ENCODE measurements at places on chromosomes 6 and 20. TPM values are rescaled to one million over a fixed set of nuclear protein-coding genes. Genes with fewer than 3 reads are reported as not detected.

OTOR gene
- total RNA-seq = not detected

HINT3 gene
- total RNA-seq = 17.5 TPM

TCF15 gene
- total RNA-seq = 1.9 TPM

SF3B5 gene
- 143 TPM for total RNA-seq

OXT gene
- not detected for total RNA-seq

PNLDC1 gene
- not detected for total RNA-seq

- DNase-seq = no peak
- no peaks in the 10 kb centered on the region for H3K4me1 ChIP-seq
- H3K27ac ChIP-seq = no peak overlapping the region
- H3K27me3 ChIP-seq = no peaks in the 10 kb centered on the region
Observed at GRCh38 chr6:143583542-143584327, 72.2 kb upstream of the FUCA2 start.

DNA sequence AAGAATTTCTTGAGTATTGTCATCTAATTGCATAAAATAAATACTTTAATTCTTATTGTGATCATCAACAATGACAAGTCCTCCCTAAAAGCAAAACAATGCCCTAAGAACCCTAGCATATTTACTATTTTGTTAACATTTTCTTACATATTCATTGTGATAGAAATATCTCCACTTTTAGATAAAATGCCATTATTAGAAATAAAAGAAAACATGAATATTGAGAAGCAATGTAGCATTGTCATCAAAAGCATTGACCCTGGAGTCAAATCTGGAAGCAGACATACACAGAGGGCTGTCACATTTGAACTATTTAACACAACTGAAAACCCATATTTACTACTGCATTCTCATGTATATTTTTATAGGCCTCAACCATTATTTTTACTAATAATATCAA, 257.7 kb downstream of the SYNE1 start:
- no peaks in the 10 kb centered on the region for H3K4me1 ChIP-seq
- no peak overlapping the region for H3K27ac ChIP-seq
- H3K36me3 ChIP-seq = no peaks in the 10 kb centered on the region
- no peaks in the 10 kb centered on the region for H3K27me3 ChIP-seq
- no peak for DNase-seq

DNA sequence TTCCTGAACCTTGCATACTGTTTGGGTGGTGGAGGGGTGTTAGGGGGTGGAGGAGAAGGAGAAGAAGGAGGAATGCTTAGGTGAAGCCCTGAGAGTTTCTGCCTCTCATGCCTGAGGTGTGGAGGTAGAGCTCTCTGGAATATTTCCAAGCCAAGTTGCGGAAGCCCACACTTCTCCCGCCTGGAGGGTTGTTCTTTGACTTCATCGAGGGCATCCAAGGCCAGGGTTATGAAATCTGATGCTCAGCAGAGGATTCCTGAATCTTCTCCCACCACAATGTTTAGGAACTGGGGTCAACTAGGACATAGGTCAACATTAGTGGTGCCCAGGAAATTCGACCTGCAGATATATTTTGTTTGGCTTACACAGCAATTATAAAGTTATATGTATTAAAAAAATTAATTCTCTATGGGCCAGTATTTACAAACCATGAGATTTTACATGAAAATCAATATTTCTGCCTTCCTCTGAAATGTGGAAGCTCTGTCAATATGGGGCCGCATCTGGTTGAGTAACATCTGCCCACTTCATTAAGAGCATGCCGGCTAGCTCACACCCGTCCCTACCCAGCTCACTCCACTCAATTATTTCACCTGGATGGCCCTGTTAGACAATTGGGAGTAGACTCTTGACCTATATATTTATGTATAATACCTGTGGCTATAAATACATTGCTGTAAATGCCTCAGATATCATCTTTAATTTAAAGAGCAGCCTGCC, 257.1 kb upstream of the ZFP64 start:
- H3K36me3 ChIP-seq = no peaks in the 10 kb centered on the region
- H3K27me3 ChIP-seq = peaks cover 13% of the 10 kb centered on the region
- H3K4me1 ChIP-seq = no peaks in the 10 kb centered on the region
- H3K4me3 ChIP-seq = no peak overlapping the region
- H3K27ac ChIP-seq = no peak overlapping the region
- no peak for DNase-seq

GRCh38 chr6:11589261-11589660, 51.7 kb downstream of the TMEM170B start:
- no peaks in the 10 kb centered on the region for H3K36me3 ChIP-seq
- no peak overlapping the region for H3K27ac ChIP-seq
- no peaks in the 10 kb centered on the region for H3K27me3 ChIP-seq
- no peak overlapping the region for H3K4me3 ChIP-seq

- H3K4me1 ChIP-seq = peaks cover 11% of the 10 kb centered on the region
- H3K4me3 ChIP-seq = no peak overlapping the region
- no peaks in the 10 kb centered on the region for H3K36me3 ChIP-seq
- no peaks in the 10 kb centered on the region for H3K27me3 ChIP-seq
- H3K27ac ChIP-seq = no peak overlapping the region
- DNase-seq = no peak
Observed at GRCh38 chr20:17921774-17922173, 46.8 kb downstream of the SNX5 start.

GRCh38 chr20:62489186-62489931, 13.6 kb upstream of the GATA5 start:
- no peak overlapping the region for H3K27ac ChIP-seq
- H3K4me1 ChIP-seq = peaks cover 30% of the 10 kb centered on the region
- no peaks in the 10 kb centered on the region for H3K36me3 ChIP-seq
- no peak overlapping the region for H3K4me3 ChIP-seq

All from endodermal cell (in vitro differentiated cells).